ENCODE measurements at places on chromosomes 11 and 22.

DNA sequence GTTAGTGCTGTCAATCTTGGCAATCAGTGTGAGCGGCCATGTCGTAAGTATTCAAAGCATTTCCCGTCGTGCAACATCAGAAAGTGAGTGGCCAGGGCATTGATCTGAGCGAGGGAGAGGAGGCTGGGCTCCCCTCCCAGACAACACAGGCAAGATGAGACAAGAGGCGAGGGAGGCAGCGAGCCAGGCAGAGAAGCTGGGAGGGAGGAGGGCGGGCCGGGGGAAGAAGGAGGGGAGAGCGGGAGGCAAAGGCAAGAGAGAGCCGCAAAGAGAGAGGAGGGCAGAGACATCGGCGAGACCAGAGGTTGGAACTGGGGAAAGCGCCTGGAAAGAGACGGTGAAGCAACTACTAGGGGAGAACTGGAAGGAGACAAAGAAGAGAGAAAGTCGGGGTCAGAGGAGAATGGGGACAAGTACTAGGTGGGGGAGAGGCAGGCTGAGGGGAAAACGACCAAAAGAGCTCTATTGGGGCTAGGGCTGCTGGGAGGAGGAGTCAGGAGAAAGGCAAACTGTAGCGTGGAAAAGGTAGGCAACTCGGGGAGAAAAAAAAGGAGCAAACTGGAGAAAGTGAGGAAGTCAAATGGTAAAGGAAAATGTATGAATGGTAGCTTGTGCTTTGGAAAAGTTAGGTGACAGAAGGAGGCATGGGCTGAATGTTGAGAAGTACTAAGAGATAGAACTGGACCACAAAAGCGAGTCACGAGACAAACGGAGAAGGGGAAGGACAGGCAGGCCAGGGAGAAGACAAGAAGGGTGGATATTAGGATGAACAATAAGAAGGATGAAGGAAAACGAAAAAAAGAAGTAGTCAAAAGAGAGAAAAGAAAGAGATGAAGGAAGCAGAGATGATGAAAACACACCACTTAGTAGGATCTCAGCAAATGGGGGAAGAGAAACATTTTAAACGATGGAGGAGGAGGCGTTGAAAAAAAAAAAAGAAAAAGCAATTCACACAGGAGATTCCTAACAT is 130.5 kb upstream of the C11orf58 start:
- DNase-seq: no peak

DNA sequence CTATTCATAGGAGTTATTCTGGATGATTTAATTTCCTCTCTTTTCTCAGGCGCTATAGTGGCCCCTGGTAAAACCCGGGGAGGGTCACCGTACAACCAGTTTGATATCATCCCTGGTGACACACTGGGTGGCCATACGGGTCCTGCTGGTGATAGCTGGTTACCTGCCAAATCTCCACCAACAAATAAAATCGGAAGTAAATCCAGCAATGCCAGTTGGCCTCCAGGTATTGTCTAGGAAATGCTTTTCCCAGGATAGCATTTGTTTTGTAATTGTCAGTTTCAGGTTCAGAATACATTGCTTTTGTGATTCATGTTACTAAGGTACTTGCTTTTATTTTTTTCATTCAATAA is 35.6 kb upstream of the ADSL start:
- no peak for DNase-seq

GRCh38 chr22:48868554-48868953 is 959.1 kb downstream of the BRD1 start:
- DNase-seq: no peak

- DNase-seq: no peak
Measured at GRCh38 chr22:44944883-44945601, 64.8 kb downstream of the PHF21B start.

DNA sequence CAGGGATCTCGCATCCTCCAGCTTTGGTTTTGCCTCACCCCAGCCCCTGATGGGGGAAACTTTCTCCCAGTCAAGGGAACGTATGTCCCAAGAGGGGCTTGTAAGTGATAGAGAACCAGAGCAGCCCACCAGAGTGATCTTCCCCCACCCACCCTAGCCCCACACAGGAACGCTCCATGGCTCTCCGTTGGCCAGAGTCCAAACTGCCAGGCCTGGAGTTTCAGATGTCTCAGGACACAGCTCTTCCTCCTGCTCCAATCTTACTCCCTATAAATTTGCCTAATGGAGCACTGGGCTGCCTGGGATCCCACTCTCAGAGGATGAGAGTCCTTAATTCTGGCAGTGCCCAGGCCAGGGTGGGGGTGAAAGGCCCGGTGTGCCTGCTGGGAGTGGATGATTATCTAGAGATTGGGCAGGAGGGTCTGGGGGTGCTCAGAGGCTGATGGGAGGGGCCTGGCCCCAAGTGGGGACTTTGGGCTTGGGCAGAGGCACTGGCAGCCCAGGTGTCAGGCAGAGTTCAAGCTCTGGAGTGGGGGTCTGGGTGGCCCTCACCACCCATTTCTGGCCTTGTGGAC is 79.9 kb downstream of the WNT7B start:
- DNase-seq: no peak

DNA sequence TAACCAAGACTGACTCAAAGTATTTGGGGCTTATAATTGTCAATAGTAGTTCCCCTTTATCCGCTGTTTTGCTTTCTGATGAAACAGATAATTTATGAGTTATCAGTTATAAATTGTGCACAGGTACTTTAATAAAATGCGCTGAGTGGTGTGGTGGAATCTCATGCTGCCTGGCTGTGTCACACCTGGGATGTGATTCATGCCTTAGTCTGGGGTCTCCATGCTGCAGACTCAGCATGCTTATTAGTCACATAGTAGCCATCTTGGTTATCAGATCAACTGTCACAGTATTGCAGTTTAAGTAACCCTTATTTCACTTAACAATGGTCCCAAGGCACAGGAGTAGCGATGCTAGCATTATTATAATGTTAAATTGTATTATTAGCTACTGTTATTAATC is 995.2 kb downstream of the NTM start:
- DNase-seq: no peak

DNA sequence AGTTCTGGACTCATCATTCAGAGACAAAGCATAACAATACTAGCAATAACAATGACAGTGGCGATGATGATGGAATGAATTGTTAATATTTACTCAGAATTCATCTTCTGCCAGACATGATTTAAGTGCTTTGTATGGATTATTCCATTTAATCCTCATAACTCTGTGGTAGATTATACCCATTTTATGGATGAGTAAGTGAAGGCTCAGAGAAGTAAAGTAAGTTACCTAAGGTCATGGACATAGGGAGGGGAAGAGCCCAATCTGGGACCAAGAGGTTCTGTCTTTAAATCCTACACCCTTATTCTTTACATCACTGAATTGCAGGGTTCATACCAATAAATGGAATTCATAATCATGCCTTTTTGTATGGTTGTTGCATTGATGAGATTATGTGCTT is 72.7 kb downstream of the MYO18B start:
- no peak for DNase-seq

- DNase-seq: no peak
Measured at GRCh38 chr11:68970921-68971636, 9.7 kb downstream of the MRGPRD start.

DNA sequence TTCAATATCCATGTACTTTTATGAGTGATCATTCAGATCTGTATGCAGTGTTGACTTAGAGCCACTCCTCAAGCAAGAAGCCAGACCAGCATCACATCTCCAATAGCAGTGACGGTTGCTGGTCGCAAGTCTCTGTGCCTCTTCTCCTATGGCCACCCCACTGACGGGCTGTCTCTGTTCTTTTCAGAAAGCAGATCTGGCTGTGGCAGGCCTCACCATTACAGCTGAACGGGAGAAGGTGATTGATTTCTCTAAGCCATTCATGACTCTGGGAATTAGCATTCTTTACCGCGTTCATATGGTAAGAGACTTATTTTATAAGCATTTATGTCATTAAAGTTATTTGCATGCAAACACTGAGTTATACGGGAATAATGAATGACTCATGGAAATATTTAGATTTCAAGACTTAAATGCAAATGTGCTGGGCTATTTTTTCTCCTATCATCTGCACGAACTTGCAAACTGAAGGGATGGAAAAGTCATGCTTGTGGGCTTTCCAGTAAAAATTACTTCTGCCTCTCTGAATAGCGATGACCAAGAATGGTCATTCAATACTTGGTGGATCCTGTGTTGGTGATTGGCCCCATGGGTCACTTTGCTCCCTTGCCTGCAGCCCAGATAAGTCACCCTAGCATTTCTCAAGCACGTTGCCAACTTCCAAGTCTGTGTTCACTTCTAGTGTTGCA is 83.6 kb upstream of the TBCEL start:
- no peak for DNase-seq

DNA sequence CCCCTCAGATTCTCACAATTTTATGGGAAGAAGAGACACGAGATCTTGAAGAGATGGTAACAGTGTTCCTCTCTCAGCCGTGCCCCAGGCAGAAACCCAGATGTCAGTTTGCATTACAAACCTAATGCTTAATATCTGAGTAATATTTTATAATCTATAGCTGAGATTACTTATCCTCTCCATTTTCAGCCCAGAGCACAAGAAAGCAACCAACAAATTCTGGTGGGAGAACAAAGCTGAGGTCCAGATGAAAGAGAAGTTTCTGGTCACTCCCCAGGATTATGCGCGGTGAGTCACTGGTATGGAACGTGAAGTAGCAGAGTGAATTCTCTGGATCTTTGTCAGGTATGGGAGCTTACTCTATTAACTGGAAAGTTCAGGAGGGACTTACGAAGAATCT is 884 bp downstream of the CENATAC start:
- DNase-seq: no peak
